ENCODE measurements at places on chromosomes 12 and 14.

DNA sequence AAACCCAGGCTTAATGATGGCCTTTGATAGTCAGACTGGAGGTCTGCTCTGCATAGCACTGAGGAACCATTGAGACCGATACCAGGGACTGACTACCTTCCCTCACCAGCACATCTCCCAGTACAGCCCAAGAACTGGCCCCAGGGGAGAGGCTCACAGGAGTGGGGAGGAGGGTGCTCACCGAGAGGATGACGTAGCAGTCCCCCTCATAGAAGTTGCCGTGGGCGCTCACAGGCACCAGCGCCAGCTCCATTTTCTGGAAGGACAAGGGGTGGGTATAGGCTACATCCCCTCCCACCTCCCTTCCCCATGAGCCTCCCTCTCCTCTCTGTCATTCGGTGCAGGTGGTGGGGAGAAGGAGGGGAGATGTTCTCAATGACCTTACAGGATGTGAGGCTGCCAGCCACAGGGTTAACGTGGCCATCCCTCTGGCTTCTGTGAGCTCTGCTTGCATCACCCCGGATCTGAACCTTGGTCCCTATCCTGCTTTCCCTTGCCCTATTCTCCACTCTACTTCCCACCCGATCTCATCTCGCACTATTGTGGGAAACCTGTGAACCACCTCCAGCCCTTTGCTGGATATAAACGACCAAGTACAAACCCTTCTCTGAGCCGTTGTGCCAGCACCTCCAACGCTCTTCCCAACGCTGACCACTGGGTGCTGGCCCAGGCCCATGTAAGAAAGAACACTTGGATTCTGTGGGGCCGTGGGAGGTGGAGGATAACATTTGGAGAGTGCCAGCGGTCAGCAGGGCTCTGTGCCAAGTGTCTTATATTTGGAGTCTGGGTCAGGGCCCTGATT, 4.4 kb downstream of the AVIL start:
- DNase-seq: no peak

GRCh38 chr12:93381161-93381975, 3.6 kb downstream of the NUDT4 start:
- no peak for DNase-seq

- DNase-seq: no peak
Measured at GRCh38 chr12:122413516-122414404, 8.7 kb downstream of the CLIP1 start.

DNA sequence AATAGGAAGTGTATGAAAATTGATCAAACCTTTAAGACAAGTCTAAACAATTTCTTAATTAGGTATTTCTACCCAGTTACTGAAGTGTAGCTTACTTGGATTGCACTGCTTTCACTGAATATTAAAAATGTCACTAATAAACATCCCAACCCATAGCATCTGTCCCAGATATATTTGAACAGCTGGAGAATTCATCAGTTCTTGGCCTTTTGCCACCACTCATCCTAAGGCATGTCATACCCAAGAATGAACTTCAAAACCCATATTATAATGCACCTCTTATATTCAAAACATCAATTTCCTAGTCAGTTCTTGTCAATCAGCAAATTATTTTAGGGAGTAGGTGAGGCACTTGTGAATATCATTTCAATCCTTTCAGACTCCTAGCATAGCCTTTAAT, 392.3 kb downstream of the PAWR start:
- no peak for DNase-seq

- no peak for DNase-seq
Measured at GRCh38 chr12:84411031-84411430, 501.6 kb downstream of the SLC6A15 start.

- DNase-seq: no peak
Measured at GRCh38 chr12:25590011-25590721, 37.1 kb upstream of the LMNTD1 start.

DNA sequence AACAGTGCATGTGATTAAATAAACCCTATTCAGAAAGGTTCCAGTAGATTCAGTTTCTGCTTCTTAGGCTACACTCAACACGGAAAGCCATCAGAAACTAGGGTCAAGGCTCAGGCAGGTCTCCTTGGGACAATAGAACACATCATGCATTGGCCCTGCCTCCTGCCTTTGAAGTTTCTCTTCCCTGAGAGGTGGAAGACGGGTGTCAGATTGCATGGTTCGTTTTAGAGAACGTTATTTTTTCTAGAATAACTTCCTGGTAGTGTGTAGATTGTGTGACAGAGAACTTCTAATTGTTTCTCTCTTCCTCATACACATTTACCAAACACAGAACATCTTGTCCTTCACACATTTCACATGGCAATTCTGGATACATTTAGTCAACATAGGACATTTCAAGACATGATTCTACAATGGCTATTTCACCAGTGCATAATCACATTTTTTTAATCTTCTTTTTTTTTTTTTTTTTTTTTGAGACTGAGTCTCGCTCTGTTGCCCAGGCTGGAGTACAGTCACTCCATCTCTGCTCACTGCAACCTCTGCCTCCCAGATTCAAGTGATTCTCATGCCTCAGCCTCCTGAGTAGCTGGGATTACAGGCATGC, 106.6 kb upstream of the AMN1 start:
- no peak for DNase-seq

GRCh38 chr12:105814283-105814682, 324.5 kb downstream of the NUAK1 start:
- no peak for DNase-seq

- DNase-seq: peak; percentile 35
Measured at GRCh38 chr12:15227004-15227679, 5.9 kb upstream of the RERG start.

- no peak for DNase-seq
Measured at GRCh38 chr12:75086091-75087038, 123.3 kb downstream of the KCNC2 start.

GRCh38 chr14:36520601-36521525, 831 bp upstream of the NKX2-1 start:
- DNase-seq: peak; percentile 85

GRCh38 chr12:52183544-52183910, 8.3 kb downstream of the KRT80 start:
- DNase-seq: no peak

DNA sequence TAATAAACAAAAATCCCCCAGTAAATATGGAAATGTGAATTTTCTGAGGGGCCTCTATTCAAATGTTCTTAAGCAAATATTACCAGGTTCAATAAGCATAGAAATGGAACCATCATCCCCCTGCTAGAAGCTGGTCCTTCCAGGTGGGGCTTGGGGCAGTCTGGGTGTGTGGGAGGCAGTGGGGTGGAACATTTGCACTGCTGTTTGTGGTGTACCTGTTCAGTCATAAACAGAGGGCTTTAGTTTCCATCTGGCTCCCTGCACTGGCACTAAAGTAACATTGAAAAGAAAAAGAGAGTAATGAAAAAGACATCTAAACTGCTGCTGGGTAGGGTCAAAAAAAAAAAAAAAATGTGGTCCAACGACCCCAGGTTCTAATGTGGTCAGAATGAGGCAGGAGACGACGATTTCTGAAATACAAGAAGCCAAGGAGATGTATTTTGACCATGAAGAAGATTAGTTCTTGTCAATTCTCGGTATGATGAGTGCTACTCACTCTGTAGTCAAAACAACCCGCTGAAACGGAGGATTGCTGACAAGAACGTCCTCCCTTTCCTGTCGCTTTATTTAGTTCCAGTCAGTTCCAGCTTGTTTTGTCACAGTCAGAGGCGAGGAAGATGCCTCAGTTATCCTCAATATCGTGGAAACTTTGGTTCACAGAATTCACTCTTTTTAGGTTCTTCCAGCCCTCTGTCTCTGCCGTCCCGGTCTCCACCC, 44.2 kb upstream of the MANSC4 start:
- DNase-seq: no peak

DNA sequence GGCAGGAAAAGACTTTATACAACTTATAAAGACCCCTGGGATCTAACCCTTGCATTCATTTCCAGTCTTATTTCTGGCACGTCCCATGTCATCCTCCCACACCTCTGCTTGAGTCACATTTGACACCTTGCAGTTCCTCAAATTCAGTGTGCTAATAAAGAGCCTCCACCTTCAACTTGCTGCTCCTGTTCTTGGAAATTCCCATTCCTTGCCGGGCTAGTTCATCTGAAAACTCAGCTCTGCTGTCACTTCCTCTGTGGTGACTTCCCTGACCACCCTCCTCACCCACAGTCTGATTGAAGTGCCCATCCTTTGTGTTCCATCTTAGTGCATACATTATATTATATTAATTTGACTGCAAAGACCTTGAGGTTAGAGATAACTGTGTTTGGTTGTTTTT, 37.4 kb upstream of the PSMA6 start:
- DNase-seq: no peak

DNA sequence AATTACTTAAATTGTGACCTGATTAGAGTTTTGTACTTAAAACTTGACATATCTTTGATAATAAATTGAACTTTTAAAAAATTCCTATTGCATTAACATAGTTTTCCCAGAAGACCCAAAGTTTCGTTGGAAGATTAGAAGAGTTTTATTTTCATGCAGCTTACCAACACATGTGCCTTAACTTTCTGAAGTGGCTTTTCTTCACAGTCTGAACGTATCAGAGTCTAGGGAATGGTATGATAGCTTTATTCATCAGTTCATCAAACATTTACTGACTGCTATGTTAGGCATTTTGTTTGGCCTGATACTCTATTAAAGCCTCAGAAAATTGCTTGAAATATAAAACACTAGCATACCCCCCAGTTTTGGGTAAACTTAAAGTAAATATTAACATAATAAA, 65.2 kb downstream of the MARK3 start:
- DNase-seq: no peak

DNA sequence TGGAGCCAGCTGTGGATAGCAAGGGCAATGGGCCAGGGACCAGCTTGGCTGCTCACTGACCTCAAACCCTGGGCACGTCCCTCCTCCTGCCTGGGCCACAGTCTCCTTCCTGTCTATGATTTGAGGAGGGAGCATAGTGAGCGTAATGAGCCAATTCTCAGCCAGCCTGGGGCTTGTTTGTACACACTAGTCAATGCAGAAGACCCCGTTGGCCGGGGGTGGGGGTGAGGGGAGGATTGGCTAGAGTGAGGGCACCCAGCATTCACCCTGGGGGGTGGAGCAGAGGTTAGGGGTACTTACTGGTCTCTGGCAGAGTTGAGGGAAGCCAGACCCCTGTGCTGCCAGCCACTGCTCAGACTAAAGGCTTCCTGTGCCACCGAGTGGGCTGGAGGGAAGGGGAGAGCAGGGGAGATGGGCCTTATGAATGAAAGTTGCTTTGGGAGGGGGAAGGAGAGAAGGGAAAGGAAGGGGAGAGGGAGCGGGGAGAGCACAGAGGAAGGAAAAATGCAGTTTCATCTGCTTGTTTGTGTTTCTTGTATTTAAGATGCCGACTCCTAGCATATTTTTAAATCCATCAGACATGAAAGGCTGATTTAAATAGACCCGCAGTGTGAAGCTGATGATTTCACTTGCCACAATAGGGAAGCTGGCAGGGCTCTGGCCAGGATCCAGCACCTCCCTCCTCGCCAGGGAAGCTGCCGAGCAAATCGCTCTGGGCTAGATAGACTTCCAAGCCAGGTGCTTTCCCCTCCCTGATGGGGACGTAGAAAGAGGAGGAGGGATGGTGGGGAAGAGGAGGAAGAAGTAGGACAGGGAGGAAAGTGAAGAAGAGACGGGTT, 114.0 kb downstream of the PRMT8 start:
- DNase-seq: peak; percentile 81

- no peak for DNase-seq
Measured at GRCh38 chr12:114499338-114499737, 93.4 kb upstream of the TBX5 start.

GRCh38 chr14:68890173-68890931, 88.8 kb downstream of the ACTN1 start:
- DNase-seq: no peak

DNA sequence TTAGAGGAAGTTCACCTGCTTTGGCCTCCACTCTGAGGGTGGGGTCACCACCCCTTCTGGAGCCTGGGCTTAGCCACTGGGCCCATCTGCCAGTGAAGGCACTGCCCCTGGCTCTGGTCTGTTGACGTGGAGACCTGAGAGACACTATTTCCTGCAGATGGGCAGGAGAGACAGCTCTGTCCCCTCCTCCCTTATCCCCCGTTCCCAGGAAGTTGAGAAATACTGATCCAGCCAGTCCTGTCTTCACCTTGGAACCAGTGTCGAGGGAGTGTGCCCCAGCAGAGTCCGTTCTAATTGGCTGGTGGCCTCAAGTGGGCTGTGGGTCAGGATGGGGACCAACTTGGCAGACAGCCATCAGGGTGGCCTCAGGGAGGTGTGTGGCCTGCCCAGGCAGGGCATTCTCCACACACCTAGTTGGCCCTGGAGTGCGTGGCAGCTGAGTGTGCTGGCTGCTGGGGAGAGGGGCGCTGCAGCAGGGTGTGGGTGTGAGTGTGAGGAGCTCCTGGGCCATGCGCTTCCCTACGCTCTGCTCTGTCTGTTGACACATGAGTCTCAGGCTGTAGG, 25.4 kb downstream of the CLSTN3 start:
- DNase-seq: no peak

GRCh38 chr12:124956571-124956970, 32.4 kb downstream of the DHX37 start:
- DNase-seq: no peak

DNA sequence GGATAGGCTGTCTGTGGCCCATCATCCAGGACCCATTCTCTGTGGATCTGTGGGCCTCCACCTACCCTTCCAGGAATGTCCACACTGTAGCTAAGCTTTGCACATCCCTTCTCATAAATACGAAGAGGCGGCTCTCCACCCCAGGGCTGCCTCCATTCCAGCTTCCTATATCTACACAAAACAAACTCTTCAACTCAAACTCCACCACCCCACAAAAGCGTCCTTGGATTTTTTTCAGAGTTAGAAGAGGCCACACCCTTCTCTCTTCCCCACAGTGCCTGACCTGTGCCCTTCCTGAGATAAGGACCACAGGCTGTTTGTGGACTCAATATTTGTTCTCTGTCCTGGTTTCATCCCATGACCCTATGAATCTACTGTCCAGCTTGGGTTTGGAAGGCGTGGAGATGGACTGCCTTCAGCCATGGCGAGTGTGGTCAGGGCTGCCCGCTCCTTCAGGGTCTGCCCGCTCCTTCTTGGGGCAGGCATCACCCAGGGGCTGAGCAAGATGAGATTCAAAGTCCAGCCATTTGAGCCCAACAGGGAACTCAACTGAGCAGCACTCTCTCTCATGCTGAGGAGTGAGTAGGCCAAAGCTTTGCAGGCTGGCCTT, 13.0 kb upstream of the SERPINA12 start:
- DNase-seq: no peak

GRCh38 chr12:111767362-111768158, 827 bp downstream of the ALDH2 start:
- DNase-seq: peak; percentile 56

- no peak for DNase-seq
Measured at GRCh38 chr12:3563966-3564365, 73.0 kb downstream of the PRMT8 start.

DNA sequence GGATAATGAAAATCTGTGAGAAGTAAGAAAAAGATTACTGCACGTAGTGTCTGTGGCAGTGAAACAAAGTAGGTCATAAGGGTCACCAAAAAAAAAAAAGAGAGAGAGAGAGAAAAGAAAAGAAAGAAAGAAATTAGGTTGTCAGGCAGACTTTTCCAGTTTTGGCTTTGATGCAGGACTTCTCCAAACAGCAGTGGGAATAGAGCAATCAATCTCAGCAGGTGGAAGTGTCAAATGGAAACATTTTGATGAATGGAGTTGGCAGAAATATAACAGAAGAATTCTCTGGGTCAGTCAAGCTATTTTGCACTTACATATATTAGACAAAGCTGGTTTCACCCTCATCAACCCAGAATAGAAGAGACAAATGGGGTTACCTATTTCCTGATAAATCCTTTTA, 745.8 kb downstream of the SLC6A15 start:
- DNase-seq: no peak

Data from urothelium cell line (cell line).